ENCODE measurements at places on chromosomes 11 and 22. TPM values are rescaled to one million over a fixed set of nuclear protein-coding genes. Genes with fewer than 3 reads are reported as not detected.

The OR52I2 gene
- total RNA-seq, result not detected

The PSMC3 gene
- 181 TPM for total RNA-seq

The NRGN gene
- total RNA-seq, result 5.7 TPM

The CFAP300 gene
- 6.4 TPM for total RNA-seq

The CHRNA10 gene
- 6.8 TPM for total RNA-seq

The RFPL2 gene
- total RNA-seq, result not detected

The MUC5AC gene
- 0.03 TPM for total RNA-seq

The KIRREL3 gene
- total RNA-seq, result 0.36 TPM

The RAB3IL1 gene
- 8.9 TPM for total RNA-seq

The CNGA4 gene
- total RNA-seq, result 0.62 TPM

The C22orf42 gene
- total RNA-seq, result not detected

The PHOX2A gene
- total RNA-seq, result not detected

The OR52H1 gene
- 0.15 TPM for total RNA-seq

The SCUBE1 gene
- total RNA-seq, result not detected

The RPLP2 gene
- 3,468 TPM for total RNA-seq

The CASP4 gene
- total RNA-seq, result 25.8 TPM

The MAML2 gene
- total RNA-seq, result 2.9 TPM

The SNX32 gene
- total RNA-seq, result not detected

The APOBEC3C gene
- 12.7 TPM for total RNA-seq

The KDM4D gene
- total RNA-seq, result 0.87 TPM

The PRR5L gene
- total RNA-seq, result 0.36 TPM

The FOLR3 gene
- total RNA-seq, result not detected

The GRAMD1B gene
- 0.46 TPM for total RNA-seq

The MS4A1 gene
- 0.59 TPM for total RNA-seq

The OR51F2 gene
- not detected for total RNA-seq

The CRYBB3 gene
- 0.67 TPM for total RNA-seq

The SPON1 gene
- 0.10 TPM for total RNA-seq

The PICK1 gene
- 21.3 TPM for total RNA-seq

The CSNK2A3 gene
- total RNA-seq, result 2.6 TPM

The GAB4 gene
- not detected for total RNA-seq

The OLFML1 gene
- total RNA-seq, result not detected

The MS4A6A gene
- total RNA-seq, result not detected

The PIWIL4 gene
- total RNA-seq, result 2.1 TPM

The CCDC87 gene
- 2.0 TPM for total RNA-seq

The MAJIN gene
- total RNA-seq, result not detected

The CRYBB1 gene
- total RNA-seq, result not detected

The CARD18 gene
- total RNA-seq, result 8.1 TPM

The ANO9 gene
- 61.4 TPM for total RNA-seq

The ZNF280B gene
- 0.10 TPM for total RNA-seq

The LDHAL6A gene
- total RNA-seq, result not detected

The C11orf21 gene
- 0.31 TPM for total RNA-seq

The SMTNL1 gene
- total RNA-seq, result not detected

The LSP1 gene
- 0.90 TPM for total RNA-seq

The SLC5A4 gene
- total RNA-seq, result not detected

The PHLDA2 gene
- 195 TPM for total RNA-seq

The SHANK3 gene
- total RNA-seq, result 7.6 TPM

The SPDYC gene
- total RNA-seq, result not detected

The MMP12 gene
- not detected for total RNA-seq

The CRYAB gene
- 0.59 TPM for total RNA-seq

The P2RX6 gene
- total RNA-seq, result 0.46 TPM

The CLMP gene
- total RNA-seq, result 1.5 TPM

The PLA2G3 gene
- total RNA-seq, result not detected

The SYT12 gene
- total RNA-seq, result 0.62 TPM

The NAALAD2 gene
- total RNA-seq, result not detected

The TMEM191C gene
- total RNA-seq, result 2.9 TPM

The UBQLN3 gene
- not detected for total RNA-seq

The OR51B2 gene
- not detected for total RNA-seq

The IL10RA gene
- 0.41 TPM for total RNA-seq

The MAPK11 gene
- total RNA-seq, result 77.7 TPM

The NDUFA6 gene
- 92.2 TPM for total RNA-seq

Measured in Panc1 (cell line).